ELF-1 (cell line): ENCODE measurements at places on chromosomes 6 and 20.
A peak's percentile ranks its signal among the peaks of the same experiment; 100 is the strongest.

GRCh38 chr20:5919626-5920544 lies 30.4 kb downstream of the TRMT6 start:
- peak; percentile 4 for DNase-seq

- peak; percentile 43 for DNase-seq
These were observed 502.1 kb upstream of the CDH4 start for GRCh38 chr20:60749804-60750602.

- no peak for DNase-seq
These were observed 166.8 kb downstream of the DST start for GRCh38 chr6:56475736-56476457.

DNA sequence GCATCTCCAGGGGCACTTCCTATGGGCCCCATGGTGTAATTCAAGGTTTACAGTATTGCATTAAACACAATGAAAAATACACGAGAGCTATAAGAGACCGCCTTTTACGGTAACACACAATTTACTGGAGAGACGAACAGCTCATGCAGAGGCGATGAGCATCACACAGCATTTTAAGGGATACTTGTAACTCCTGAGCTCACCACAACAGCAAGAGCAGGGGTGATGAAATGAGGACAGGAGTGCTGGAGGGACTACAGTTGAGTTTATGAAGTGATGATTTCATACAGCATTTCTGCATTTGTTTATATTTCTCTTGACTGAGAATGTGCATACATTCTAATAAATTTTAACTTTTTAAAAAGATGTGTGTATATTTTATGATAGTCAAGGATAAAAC lies 113.9 kb downstream of the WDR27 start:
- no peak for DNase-seq

DNA sequence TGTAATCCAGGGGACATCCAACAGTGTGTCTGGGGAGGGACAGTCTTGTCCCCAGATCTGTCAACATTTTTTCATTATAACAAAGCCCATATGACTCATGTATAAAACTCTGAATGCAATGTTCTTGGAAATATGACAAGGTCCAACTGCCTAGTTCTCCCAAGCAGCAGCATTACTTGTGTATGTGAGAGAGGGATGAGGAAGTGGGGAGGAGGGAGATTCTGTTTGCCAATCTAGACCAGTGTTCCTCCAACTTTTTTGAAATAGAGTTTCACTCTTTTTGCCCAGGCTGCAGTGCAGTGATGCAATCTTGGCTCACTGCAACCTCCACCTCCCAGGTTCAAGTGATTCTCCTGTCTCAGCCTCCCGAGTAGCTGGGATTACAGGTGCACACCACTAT lies 394.8 kb downstream of the DHX35 start:
- DNase-seq = no peak

DNA sequence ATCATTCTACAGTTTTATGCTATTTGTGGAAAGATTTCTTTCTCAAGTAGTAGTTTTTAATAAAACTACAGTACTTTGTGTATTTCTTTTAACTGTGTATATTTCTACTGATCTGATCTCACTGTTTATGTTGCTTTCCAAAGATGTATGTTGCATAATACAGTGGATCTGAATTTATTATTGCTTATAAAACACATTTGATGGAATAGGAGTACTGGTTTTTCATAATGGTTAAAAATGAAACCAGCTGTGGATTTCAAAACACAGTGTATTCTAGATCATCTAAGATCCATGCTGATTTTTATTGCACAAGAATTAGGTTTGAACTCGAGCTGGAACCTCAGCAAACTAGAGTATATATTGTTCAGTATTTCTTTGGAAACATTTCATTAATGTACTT lies 8.0 kb downstream of the NKX2-4 start:
- no peak for DNase-seq
